ENCODE measurements at places on chromosomes 6 and 20.

- no peak for DNase-seq
These were observed 301.0 kb downstream of the FARS2 start for GRCh38 chr6:5562277-5562676.

GRCh38 chr6:340991-341827, 48.9 kb downstream of the DUSP22 start:
- DNase-seq, result peak; percentile 21

DNA sequence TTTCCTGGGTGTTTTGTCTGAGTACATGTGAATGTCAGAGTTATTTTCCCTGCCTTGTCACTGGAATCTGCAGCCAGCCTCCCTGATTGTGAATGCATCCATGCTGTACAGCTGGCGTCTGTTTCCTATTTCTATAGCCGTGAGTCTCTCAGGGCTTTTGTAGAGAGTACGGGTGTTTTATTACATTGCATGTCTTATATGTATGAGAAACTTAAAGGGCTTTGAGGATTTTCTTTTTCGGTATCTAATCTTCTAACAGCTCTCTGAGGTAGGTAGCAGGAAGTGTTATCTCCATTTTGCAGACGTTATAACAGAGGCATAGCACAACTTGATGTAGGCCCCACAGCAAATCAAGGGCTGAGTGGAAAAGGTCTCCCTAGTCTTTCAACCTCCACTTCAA, 272.9 kb downstream of the PRL start:
- no peak for DNase-seq

DNA sequence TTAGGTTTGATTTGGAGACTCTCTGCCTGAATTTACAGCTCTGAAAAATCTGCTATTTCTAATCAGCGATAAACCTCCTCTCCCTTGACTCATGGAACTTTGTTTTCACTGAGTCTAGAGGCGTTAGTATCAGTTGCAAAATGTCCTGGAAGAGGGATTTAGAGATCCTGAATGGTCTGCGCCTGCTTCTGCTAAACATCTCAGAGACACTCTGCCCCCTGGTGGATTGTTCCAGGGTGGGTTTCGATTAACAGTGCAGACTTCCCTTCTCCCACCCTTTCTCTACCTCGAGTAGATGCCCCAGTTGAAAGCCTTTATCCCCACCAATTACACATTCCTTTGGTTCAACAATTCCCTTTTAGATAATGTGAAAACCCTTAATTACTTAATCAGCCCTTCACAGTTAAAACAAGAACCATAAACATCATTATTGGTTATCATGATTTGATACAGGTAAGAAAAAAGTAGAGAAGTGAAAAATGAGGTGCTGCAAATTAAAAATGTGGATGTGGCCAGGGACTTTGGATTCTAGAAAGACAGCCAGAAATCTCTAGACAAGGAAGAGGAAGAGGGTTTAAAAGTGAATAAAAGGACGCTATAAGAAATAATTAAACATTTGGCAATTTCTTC, 5.5 kb downstream of the HTR1B start:
- DNase-seq, result peak; percentile 90

Measured in astrocyte of the hippocampus (primary cell).